CD4-positive, alpha-beta T cell treated with Interleukin-4 for 1 hour (primary cell): ENCODE measurements at places on chromosomes 1 and 21.

DNA sequence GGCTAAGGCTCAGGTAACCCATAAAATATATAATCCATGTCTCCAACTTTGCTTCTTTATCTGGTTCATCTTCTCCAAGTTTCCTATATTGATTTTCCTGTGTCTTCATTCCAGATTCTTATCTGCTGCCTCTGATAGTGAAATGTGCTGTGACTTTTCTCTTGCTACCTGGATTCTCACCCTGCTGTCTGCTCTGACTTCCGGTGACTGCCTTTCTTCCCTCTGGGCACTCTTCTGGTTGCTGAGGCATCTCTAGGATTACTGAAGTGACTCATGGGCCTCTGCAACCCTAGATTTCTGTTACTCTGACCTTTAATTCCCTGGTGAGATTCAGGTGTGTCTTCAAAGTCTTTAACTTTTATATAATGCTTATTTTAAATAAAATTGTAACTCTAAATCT is 46.9 kb downstream of the GIPC2 start:
- DNase-seq, result no peak

DNA sequence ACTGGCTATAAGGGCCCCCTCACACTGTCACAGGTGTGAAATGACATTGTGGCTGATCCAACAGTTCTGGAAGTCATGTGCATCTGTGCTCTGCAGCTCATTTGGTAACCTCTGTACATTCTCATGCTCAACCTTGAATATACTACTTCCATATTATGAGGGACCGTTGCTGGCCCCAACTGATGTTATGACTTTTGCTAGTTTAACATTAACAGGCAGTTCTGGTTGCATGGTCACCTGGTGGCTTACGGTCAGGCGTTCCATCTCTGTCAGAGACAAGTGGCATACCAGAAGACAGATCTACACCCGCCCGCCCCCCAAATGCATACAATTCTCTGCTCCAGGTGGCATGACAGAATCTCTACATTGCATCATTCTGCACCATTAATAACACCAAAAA is 6.0 kb upstream of the DIP2A start:
- no peak for DNase-seq

DNA sequence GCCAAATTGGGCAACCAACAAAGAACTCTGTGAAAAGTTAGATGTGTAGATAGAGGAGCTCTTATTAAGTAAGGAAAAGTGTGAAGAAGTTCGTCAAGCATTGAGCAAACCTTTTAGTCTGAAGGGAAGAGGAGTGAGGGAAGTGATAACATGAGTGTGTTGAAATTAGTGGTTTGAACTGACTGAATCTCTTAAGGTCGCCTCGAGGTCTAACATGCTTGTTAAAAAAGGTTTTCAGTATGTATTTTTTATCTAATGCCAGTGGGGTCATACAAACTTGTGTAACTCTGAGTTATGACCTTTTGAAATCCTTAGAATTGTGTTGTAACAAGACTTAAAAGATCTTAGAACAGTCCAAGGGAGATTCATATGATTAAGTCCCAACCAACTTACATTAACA is 34.1 kb downstream of the SOAT1 start:
- DNase-seq, result peak; percentile 3

GRCh38 chr1:26721669-26722355 is 26.0 kb downstream of the ARID1A start:
- peak; percentile 39 for DNase-seq

- peak; percentile 67 for DNase-seq
Observed at GRCh38 chr1:91712981-91713841, 172.7 kb downstream of the TGFBR3 start.

- DNase-seq, result no peak
Observed at GRCh38 chr1:8023995-8024313, 2.2 kb downstream of the ERRFI1 start.

- no peak for DNase-seq
Observed at GRCh38 chr1:211114446-211114845, 19.5 kb downstream of the KCNH1 start.

- no peak for DNase-seq
Observed at GRCh38 chr1:246599315-246599714, 33.1 kb downstream of the CNST start.

GRCh38 chr1:93056214-93056613 is 22.9 kb upstream of the MTF2 start:
- DNase-seq, result no peak

- no peak for DNase-seq
Observed at GRCh38 chr1:68111519-68112436, 61.4 kb upstream of the DIRAS3 start.
